ENCODE measurements at places on chromosomes 13 and 19.

DNA sequence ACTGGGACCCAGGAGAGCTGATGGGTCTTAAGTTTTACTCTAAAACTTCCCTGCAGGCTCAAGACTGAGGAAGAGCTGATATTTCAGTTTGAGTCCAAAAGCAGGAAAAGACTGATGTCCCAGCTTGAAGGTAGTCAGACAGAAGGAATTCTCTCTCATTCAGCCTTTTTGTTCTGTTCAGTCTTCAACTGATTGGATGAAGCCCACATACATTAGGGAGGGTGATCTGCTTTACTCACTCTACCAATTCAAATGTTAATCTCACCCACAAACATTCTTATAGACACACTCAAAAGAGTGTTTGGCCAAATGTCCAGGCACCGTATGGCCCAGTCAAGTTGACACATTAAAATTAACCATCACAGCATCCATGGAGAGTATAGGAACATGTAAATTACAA is 173.5 kb downstream of the KCNRG start:
- no peak for DNase-seq

DNA sequence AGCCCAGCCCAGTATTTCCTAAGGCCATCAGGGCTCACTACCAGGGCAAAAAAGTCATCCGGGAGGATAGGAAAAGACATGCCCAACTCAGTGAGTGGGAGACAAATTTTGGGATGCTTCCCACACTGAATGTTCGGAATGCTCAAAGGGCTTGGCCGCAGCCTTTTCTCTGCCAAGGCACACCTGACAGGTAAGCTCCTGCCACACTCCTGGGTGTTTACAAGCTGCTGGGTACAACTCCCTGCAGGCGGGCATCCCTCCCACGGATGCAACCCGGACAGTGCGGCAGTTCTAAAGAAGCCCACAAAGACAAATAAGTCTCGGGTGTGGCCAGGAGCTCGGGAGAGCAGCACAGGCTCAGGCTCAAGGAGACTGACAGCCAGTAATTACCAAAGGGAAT is 28.1 kb downstream of the SLC7A1 start:
- DNase-seq: no peak

DNA sequence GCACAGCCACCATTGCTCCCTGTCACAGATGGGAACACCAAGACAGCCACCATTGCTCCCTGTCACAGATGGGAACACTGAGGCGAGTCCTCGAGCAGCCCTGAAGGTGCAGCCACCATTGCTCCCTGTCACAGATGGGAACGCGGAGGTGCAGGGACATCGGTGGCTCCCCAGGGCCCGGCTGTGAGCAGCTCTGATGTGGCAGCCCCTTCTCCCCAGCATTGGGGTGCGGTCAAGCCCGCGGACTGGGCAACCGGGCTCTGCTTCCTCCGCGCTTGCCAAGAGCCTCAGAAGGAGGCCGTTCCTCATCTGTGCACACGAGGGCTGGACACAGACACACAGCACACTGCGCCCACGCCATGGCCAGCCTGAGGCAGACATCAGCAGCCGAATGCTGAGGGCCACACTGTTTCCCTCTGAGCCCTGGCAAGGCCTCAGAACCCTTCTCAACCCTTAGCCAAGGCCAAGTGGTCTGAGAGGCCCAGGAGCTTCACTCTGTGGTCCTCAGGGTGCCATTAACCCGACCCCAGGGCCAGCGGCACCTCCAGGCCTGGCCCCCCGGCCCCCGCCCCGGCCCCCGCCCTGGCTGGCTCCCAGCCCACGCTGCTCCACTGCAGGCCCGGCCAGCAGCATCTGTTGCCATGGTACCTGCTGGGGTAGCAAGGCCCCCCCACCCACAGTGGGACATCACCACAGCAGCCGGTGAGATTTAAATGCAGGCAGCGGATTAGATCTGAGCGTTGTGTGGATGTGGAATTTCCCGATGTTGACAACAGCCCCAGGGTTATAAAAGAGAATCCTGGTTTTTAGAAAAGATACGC is 18.4 kb downstream of the C2CD4C start:
- DNase-seq: no peak

GRCh38 chr19:18495204-18495911 is 26.5 kb downstream of the ELL start:
- DNase-seq: no peak

DNA sequence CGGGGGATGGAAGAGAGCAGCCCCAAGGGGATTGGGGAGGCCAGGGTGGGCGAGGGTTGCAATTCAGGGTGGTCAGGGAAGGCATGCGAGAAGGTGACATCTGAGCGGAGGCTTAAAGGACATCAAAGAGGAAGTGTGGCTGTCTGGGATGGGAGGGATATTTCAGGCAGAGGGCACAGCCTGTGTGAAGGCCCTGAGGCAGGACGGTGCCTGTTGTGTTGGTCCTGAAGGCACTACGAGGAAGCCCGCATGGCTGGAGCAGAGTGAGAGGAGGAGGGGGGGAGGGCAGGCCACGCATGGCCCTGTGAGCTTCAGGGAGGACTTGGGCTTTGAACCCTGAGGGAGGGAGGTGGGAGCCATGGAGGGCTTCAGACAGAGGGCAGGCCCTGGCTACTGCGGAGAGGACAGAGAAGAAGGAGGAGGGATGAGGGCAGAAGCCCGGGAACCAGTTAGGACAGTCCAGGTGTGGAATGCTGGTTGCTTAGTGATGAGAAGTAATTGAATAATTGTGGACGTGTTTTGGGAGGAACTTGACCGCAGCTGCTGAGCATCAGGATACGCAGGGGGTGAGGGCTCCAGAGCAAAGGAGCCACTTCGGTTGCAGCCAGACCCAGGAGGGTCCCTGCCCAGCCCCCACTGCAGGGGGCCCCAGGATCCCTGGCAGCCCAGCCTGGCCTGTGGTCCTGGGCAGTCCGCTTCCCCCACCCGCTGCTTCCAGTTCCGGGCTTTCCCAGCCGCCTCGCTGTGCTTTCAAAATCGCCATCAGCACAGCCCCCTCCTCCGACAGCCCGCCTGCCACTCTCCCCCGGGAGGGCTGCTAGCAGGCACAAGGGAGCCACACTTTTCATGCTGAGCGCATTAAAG is 6.2 kb downstream of the TLE6 start:
- DNase-seq: no peak

GRCh38 chr19:40249201-40249600 is 22.7 kb upstream of the CCNP start:
- DNase-seq: no peak
